ENCODE measurements at places on chromosomes 3 and 15. TPM values are rescaled to one million over a fixed set of nuclear protein-coding genes. Genes with fewer than 3 reads are reported as not detected.

The XCR1 gene
- total RNA-seq: not detected

The MAP3K13 gene
- 20.5 TPM for total RNA-seq

The PROK2 gene
- 2.0 TPM for total RNA-seq

The TBCCD1 gene
- 11.6 TPM for total RNA-seq

The TMEM212 gene
- not detected for total RNA-seq

DNA sequence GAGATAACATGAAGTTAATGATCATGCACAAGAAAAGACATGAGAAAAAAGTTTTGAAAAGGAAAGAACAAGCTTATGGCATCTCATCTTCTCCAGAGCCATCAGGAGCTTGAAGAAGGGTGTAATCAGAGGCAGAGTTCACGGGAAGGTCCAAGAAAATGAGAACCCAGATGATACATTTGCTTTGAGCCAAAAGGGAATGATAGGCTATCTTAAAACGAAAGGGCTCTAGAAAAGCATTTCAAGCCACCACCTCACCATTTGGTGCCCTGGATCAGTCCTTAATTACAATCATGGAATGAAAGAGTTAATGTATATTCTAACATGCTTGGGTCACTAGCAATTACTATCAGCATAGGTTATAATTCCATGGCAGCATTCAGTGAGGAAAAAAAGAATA lies 781.8 kb downstream of the ROBO1 start:
- DNase-seq: no peak

DNA sequence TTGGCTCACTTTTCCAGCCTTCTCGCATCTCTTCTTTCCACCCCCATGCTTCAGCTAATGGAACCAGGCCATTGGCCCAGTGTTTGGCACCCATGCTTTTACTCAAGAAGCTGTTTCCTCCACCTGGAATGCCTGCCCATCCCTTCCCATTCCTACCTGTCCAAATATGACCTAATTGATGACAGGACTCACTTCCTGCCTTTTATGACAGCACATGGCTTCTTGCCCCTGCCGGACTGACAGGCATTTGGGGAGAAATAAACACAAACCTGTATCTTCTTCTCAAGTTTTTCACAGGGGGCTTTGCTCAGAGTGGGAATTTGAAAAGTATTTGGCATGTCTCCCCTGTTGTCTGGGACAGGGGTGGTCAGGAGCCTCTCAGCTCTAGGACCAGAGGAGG lies 120.1 kb downstream of the ABHD5 start:
- peak; percentile 64 for DNase-seq

- no peak for DNase-seq
Observed at GRCh38 chr15:91698241-91698640, 155.3 kb upstream of the SLCO3A1 start.

DNA sequence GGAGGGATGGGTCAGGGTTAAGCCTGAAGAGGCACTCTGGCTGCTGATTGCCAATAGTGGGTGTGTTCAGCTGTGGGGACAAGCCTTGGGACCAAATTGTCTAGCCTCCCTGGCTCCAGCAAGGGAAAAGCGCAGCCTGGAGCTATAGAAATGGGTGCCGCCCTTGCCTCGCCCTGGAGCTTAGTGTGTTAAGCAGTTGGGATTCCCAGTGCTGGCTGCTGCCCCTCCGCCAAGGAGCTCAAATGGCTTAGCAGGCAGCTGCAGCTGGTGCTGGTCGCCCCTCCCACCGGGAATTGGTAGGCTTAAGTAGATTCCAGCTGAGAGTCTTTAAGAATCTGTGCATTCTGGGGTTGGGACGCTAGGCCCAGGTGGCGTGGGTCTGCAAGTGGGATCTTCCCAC lies 662.9 kb upstream of the TBL1XR1 start:
- DNase-seq: no peak

- DNase-seq: no peak
Observed at GRCh38 chr3:127536830-127537812, 53.4 kb downstream of the TPRA1 start.

GRCh38 chr15:73270366-73271097 lies 98.2 kb downstream of the HCN4 start:
- no peak for DNase-seq

DNA sequence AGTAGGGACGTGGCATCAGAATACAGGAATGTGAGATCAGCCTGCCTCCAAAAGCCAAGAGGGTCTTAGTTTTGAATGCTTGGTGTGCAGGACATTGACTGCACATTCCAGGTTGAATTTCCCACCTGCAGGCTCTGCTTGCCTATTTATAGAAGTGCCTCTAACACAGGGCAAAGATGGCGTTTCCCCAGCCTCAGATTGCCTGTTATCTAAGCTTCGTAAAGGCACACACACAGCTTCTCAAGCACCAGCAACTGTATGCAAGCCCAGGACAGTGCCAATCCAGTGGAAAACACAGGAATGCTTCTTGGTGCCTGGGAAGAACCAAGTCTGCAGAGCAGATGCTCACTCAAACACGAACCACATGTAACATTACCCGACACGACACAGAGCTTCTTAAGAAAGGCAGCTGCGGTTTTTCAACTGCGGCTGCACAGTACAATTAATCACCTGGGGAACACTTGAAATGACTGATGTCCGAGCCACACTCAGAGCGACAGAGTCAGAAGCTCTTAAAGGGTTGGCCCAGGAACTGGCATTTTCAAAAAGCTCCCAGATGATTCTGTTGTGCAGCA lies 90.0 kb upstream of the ANKRD34C start:
- no peak for DNase-seq

GRCh38 chr3:190094160-190094718 lies 26.5 kb downstream of the P3H2 start:
- DNase-seq: no peak

DNA sequence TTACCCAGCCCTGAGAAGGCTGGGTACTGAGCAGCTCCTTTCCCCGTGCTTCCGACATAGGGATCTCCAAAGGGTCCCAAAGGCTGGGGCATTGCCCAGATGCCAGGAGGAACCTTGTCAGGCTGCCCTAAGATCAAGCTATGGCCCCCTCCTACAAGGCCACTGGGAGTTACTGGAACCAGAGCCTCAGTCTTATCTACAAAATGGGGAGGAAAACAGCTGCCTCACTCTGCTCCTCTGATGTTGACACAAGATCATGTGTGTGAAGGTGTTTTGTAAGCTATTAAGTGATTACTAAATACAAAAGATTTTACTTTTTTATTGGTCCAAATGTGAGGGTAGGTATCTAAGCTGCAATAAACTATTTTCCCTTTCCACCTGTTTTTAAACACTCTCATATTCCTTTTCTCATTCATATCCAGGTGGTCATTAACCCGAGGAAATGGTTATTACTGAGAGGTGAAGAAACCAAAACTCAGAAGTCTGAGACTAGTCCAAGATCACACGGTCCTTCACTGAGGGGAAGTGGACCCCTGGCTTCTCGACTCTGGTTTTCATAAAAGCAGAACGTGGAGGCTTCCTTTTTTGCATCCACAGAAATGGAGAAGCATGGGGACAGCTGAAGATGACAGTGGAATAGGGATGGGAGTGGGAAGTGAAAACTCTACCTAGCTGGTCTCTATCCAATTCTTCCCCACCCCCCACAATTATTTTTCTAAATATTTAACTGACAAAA lies 1.7 kb downstream of the ARPIN start:
- DNase-seq: no peak

DNA sequence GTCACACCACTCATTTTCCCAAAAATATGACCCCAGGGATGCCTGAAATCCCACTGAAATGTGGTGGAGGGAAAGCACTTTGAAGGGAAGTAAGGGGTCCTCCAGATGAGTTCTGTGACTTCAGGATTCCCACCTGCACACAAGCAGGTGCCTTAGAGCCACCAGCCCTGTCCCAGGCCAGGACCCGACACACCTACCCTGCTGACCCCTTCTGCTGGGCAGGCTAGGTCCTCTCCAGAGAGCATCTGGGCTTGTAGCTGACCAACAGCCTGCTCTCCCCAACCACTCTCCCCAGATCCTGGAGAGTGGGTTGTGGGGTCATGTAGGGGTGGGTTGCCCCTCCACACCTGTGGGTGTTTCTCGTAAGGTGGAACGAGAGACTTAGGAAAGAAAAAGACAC lies 14.9 kb upstream of the CILP start:
- no peak for DNase-seq

DNA sequence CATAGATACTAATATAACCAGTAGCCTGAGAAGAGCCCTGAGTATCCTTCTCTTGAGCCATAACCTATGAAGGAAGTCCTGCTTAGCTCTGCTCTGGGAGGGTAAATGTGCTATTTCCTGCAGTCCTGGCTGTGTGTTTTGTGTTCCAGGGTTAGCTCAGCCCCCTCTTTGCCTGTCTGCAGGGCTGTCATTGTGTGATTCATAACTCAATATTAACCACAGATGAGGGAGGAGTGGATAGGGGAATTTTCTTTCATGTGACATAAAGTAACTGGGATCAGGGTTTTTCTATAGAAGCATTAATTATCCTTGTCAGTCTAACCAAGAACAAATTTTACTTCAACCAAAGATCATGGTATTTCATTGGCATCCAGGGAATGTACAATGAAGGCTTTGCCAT lies 183.3 kb upstream of the ZBTB20 start:
- no peak for DNase-seq

DNA sequence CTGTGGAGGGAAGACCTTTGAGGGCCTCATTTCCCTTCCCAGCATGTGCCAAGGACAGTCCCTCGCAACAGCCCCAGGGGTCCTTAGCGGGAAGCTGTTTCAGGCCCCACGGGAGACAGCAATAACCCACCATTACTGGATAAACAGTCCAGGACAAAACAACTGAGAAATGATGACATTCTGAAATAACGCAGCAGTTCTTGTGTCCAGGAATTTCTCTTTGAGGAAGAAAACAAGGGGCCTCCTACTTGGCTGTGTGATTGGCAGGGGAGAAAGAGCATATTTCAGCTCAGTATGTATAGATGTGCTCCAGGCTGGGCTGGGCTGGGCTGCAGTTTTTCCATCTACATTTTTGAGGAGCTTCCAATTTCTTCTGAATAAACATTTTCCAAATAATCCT lies 82.2 kb upstream of the THBS1 start:
- no peak for DNase-seq

- no peak for DNase-seq
Observed at GRCh38 chr3:63807961-63808565, 11.0 kb upstream of the C3orf49 start.

DNA sequence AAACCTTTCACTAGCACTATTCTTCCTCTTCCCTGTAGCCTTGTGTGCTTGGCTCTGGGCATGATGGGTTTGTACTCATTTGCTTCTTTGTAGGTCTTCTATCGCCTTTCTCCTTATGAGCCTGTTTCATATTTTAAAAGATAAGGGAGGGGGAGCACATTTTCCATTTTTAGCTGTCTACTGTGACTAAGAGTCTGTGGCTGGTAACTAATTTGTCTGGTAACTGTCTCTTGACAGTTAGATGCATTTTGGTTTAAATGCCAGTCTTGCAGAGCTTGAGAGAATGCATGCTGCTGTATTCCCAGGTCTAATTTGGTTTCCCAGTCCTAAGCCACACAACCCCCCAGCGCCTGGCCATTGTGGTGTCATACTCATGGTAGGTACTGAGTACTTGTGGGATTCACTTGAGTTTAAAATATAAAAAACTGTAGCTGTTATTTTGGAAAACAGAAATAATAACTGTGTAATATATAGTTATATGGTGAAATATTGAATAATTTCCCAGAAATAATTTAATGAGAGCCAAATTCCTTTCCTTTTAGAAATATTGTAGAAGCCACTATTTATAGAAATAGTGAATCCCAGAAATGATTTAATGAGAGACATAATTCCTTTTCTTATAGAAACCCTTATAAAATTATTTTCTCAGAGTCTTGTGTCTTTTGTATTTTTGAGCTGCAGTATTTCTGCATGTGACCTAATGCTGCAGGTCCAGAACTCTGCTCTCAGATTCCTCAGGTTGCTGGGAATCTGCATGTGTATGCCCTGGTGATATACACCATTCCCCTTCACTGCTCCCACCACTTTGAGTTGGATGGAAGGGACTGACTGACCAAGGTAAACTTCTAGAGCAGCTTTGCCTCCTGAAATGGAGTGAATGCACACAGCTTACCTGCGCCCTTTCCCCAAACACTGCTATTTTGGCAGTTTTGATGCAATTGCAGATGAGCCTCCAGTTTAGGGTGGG lies 13.9 kb upstream of the GPR171 start:
- DNase-seq: no peak

DNA sequence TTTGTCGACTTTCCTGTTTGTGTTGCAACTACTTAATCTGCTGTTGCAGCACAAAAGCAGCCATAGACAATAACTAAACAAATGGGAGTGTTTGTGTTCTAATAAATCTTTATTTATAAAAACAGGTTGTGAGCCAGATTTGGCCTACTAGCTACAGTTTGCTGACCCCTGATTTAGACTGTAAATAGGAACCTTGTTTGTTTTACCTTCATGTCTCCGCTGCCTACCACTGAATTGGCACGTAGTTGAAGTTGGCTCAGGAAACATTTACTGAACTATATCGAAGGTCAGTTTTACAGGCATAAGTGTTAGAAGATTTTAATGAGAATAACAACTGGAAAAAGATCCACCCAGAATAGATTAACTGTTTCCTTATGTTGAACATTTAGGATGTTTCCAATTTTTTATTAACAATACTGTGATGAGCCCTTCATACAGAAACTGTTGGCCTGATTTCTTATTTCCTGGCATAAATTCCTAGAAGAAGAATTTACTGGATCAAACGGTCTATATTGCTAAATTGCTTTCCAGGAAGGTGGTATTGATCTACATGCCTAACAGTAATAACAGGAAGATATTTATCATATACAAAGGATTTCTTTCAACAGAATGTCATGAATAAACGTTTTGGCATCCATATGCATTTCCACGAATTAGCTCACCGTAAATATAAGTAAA lies 156.2 kb upstream of the NR2E3 start:
- no peak for DNase-seq

DNA sequence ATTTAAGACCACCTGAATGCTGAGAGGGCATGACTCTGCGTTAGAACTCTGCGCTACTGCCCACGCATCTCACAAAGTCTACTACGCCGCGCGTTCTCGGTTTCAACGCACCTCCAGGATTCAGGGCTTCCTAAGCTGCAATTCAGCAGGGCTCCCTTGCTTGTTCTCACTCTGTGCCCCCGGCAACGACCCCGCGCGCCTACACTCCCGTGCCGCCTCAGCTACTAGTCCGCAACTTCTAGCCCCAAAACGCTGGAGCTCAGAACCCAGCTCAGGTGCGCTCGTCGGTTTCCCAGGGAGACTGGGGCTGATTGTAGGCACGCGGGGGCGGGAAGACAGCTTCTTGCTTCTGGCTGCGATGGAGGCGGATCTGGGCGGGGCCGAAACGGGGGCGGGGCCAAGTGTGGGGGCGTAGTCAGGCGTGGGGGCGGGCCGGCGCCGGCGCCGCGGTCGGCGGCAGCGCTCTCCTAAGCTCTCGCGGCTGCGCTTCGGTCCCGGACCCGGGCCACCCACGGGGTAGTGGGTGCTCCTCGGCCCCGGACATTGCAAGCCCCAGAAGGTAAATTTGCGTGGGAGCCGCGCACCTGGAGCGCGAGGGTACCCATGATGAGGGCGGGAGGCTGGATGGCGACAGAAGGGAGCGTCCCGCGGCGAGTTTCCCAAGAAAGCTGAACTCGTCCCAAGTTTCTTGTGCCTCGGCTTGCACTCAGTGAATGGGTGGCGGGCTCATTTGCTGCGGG lies at the start of gene ARHGEF26:
Gene ARHGEF26, plus strand, starts transcription at position 430 of the 740 bp plus-strand sequence. CDS start 603 bp downstream, outside the sequence.
- DNase-seq: peak; percentile 94

GRCh38 chr3:47836986-47837385 lies 34.0 kb downstream of the DHX30 start:
- no peak for DNase-seq
